Trophoblast cell (in vitro differentiated cells and primary cell): ENCODE measurements at places on chromosomes 1 and 21.

GRCh38 chr1:5311634-5312292, 657.4 kb downstream of the AJAP1 start:
- DNase-seq = no peak

DNA sequence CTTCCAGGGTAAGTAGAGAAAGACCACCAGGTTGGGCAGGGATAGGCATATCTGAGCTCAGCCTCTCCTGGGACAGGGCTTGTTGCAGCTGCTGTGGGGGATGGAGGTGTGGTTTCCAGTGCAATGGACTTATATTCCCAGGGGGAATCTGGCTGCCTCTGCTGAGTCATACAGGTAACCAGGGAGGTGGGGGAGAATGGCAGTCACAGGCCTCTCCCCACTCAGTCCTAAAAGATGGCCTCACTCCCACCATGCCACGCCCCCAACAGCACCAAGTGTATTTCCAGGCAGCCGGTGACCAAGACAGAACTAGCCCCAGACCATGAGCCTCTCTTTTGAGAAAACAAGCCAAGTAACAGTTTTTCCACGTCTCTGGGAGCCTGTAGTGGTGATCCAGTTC, 1240.7 kb downstream of the BRINP3 start:
- DNase-seq = no peak

DNA sequence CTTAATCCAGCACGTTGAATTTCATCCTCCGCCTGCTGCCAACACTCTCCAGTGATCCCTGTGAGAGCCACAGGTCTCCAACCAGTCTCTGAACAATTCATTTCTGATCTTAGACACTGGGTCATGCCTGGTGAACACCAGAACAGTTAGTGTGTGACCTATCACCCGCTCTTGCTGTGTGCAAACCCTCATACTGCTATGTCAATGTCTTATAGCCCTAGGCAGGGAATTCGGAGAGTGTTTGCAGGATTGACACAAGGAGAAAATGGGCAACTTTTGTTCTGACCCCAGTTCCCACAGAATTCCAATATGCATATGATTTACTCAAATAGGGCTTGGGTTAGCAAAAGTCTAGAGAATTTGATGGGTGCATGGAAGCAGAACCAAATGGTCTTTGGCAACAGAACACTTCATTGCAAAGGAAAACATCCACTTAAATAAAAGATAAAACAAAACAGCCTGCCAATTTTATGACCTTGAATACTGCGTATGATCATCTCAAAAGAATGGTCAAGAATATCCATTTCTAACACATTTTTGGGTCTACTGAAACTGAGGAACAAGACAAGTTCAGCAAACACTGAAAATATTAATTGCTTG, 23.0 kb upstream of the GUCA2B start:
- peak; percentile 91 for DNase-seq

GRCh38 chr1:236480758-236481436, 42.9 kb upstream of the LGALS8 start:
- DNase-seq = no peak

GRCh38 chr1:27132624-27133023, 22.3 kb downstream of the SLC9A1 start:
- DNase-seq = no peak

DNA sequence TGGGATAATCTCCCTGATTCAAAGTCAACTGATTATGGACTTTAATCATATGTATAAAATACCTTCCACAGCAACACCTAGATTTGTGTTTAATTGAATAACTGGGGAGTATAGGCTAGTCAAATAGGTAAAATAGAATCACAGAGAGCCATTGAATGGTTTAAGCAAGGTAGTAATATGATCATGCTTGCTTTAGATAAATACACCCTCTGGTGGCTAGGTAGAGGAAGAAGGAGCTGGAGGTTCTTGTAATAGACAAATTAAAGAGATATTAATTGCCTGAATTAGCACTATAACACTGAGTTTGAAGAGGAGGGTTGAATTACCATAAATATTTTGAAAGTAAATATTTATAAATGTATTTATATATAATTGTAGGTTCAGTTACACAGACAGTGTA, 40.3 kb downstream of the DIRAS3 start:
- peak; percentile 40 for DNase-seq
